ENCODE measurements at places on chromosomes 13 and 19.

DNA sequence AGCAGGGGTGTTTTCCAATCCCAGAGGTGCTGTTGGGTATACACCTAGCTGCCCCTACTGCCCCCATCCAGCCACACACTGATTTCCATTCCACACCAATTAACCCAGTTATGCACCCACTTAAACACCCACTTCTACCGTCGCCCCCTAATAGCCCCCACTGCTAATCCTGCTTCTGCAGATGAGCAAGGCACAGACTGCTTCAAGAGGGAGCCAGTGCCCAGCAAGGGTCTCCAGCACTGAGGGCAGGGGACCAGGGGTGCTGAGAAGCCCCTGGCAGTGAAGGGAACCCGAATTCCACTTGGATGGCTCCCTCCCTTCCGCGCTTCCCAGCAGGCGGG lies 1.2 kb downstream of the FXYD7 start:
- no peak for DNase-seq

DNA sequence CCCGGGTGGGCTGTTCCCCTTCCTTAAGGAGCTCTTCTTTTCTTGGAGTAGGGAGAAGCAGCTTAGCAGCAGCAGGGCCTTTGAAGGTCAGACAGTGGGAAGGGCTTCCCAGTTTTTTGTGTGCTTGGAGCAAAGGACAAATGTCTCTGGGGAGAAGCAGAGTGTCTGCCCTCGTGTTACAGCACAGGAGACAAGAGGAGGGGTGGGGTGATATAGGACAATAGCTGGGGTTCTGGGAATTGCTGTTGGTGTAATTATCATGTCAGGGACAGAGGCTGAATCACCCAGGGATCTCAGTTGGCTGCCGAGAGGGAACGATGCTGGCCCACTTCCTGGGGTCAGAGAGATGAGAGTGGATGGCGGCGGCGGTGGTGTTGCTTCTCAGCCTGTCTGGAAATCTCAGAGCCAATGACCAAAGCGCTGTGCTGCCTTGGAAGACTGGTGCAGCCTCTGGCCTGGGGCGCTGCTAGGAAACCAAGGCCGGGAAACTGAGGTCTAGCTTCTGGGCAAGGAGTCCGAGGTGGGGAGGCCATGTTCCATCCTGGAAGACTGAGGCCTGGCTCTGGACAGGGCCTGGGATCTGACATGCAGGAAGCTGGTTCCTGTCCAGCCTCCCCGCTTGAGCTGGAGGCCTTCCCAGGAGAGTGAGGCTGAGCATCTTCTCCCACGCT lies 1.2 kb downstream of the INAFM1 start:
- DNase-seq: no peak

- no peak for DNase-seq
Measured at GRCh38 chr13:84567848-84568247, 685.6 kb upstream of the SLITRK1 start.

- DNase-seq: no peak
Measured at GRCh38 chr13:111925146-111925875, 141.6 kb upstream of the SOX1 start.

GRCh38 chr13:103282571-103283450 lies 216.6 kb upstream of the SLC10A2 start:
- no peak for DNase-seq

- no peak for DNase-seq
Measured at GRCh38 chr13:54347531-54347930, 1318.9 kb downstream of the OLFM4 start.

DNA sequence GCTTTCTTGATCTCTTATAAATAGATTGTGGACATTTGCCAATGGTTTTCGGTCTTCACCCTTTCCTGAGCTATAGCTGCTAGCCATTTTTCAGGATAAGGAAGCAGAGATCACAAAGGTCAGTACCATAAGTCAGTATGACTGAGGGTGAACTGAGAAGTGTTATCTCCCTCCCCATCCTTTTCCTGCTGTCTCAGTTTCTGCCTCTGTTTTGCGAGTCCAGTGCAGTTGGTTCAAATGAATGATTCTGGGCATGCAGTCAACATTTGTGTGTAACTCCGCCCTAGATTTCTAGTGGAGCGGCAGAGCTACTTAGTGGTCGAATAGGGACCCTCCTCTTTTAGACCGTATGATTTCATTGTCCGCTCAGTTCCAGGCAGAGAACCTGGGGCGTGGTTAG lies 460.8 kb upstream of the ARGLU1 start:
- no peak for DNase-seq

GRCh38 chr19:32675720-32676185 lies at the start of gene RGS9BP:
Gene RGS9BP (plus strand): TSS chr19:32675848. CDS start chr19:32676264, 416 bp downstream.
- DNase-seq: peak; percentile 21

GRCh38 chr13:46665248-46665632 lies 112.3 kb downstream of the LRCH1 start:
- no peak for DNase-seq

DNA sequence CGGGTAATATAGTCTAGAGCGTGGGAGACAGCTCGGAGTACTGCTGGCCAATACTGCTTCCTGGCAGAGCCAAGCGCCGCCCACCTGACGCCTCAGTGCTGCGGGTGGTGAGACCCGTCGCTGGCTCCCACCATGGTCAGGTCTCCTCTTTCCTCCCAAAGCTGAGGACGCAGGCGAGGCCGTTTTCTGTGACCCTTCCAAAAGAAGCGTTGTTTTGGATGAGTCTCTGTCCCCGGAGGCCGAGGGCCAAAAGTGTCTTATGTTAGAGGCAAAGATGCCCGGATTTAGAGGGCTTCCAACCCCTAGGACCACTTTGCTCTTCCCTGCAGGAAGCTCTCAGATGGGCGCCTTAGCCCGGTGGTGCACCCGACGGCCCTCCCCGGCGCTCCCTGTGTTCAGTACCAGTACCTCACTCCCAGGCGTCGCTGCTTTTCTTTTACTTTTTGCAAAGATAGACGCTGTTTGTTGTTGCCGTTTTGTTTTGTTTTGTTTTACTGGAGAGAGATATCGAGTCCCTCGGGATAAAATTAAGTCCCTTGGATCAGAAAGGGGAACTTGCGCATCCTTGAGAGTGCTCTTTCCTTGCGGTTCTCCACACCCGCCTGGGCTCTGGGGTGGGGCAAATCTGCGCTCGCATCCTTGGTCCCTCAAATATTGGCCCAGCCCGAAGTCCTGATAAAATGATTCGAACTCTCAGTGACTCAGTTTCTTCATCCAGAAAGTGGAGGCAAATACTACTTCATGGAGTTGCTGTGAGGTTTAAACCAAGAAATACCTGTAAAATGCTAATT lies 7.0 kb downstream of the PDX1 start:
- no peak for DNase-seq

DNA sequence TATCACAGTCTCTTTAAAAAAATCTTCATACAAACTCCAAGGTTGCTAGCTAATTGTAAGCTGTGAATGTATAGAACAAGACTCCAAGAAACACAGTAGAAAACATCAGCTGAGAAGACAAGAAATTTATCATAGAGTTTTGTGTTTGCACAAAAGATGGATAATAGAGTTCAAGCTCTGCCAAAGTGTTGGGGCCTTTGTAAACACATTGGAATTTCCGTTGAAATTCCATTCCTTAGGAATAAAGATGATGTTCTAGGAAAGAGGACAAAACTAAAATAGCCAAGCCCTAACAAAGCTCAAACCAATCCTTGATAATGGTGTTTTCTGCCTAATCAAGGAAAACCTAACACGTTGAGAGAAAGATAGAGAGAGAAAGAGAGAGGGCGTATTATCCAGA lies 20.6 kb downstream of the LRRC63 start:
- DNase-seq: no peak

- DNase-seq: no peak
Measured at GRCh38 chr19:31266731-31267130, 82.5 kb downstream of the TSHZ3 start.

DNA sequence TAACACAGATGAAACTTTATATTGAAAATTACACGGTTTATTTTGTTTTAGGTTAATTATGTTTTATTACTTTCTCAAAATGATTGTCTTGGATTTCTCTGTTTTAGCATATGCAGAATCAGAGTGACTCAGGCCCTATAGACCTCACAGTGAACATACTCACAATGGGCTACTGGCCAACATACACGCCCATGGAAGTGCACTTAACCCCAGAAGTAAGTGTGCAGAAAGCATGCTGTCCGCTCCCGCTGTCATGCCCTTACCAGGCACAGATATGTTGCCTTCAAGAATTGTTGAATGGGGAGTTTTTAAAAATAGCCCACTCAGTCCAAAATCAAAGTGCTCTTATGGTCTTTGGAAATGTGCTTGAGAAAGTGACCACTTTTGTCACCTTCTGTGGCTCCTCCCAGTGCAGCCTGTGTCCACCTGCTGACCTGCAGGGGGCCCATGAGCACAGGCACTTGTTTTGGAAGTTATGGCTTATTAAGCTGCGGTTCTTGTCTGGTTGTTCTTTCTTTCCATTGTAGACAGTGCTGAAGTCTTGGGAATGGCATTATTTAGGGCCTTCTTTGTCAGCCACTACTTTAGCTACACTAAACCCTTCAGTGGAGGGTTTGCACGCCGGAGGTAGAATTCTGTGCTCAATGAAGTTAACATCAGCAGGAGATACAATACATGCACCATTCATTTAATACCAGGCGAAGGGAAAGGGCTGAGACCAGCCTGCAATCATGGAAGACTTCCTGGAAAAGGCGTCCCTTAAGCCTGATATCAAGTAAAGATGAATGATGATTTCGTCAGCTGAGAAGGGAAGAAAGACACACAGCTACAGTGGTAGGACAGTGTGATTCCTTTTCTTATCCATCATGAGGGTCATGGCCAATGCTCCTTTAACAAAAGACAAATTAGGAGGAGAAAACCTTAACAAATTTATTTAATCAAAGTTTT lies 36.7 kb downstream of the CUL4A start:
- DNase-seq: no peak

- DNase-seq: no peak
Measured at GRCh38 chr13:51326777-51327176, 12.7 kb upstream of the SERPINE3 start.

- DNase-seq: peak; percentile 24
Measured at GRCh38 chr19:16076958-16077611, 790 bp downstream of the TPM4 start.

GRCh38 chr13:84191139-84191538 lies 308.9 kb upstream of the SLITRK1 start:
- DNase-seq: no peak

GRCh38 chr13:112229445-112229844 lies 146.7 kb upstream of the SPACA7 start:
- DNase-seq: no peak
